ENCODE measurements at places on chromosomes 7 and 10.

- no peak for DNase-seq
Measured at GRCh38 chr10:97573672-97574071, 1.1 kb downstream of the ANKRD2 start.

DNA sequence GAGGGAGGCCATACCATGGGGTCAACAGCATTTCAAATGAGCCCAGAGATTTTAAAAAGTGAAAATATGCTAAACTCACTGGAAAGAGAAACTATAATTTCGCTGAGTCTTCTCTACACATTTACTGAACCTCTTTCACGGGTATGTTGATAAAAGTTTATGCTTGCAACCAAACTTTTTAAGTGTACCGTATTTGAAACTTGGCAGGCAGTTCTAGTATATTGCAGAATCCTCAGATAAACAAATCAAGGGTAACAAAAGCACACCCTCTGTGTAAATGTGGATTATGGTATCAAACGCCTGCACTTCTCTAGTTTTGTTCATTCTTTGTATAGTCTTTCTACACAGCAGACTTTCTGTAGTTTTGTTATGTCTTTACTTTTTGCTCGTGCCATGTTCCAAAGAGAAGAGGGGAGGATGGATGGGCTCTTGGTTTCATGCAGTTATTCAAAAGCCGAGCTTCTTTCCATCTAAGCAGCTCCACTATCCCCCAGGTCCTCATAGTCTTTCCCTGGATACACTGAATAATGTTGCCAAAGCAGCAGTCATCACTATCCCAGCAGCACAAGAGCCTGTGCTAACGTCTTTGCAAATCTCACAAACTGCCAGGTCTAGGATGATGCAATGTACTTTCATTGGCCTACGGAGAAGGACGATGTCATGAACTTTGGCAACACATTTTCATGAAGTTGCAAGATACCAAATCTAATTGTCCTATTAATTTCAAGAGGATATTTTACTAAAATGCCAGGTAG lies 131.2 kb downstream of the MPP7 start:
- no peak for DNase-seq

- DNase-seq = no peak
Measured at GRCh38 chr7:149605696-149606095, 108.1 kb upstream of the ZNF746 start.

DNA sequence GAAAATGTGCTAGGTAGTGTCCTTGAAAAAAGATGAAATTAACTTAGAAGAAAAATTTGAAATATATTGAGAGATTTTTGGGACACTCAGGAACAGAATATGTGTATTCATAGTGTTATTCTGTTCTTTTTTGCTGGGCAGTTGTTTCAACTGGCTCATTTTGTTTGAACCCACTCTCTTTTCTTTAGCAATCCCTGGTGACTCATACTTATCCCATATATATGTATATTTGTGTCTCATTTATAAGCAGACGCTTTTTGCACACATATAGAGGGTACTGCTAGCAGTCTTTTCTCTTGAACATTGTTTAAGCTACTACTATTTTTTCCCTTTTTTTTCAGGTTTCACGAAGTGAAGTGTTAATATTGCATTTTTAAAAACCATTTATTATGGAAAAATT lies 1.9 kb downstream of the EXOC6 start:
- DNase-seq = no peak

DNA sequence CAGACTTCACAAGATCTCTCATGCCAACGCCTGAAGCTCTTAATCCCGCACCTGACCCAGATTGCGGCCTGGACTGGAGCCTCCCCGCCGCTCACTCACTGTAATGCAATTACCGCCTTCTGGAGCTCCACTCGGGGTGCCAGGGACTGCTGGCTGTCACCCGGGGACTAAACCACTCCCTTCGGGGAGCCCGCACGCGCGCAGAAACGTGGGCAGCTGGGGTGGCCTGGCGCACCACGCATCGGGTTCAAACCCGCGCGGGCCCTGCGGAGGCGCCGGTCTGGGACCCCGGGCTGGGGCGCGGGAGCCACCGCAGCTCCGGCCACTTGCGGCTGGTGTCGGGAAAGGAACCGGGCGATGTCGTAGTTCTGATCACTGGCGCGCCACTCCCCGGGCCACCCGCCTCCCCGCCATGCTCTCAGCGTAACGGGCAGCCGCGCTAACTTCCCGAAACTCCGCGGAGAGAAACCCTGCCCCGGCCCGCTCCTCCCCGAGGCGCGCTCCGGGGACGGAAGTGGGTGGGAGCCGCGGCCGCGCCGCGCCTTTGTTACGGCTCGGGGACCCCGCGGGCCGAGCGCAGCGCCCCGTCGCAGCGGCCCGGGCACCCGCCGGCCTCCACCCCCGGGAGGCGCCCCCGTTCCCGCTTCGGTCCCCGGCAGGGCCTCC lies 100.3 kb upstream of the SVIL start:
- peak; percentile 42 for DNase-seq

GRCh38 chr10:129877773-129878371 lies 86.2 kb downstream of the EBF3 start:
- DNase-seq = peak; percentile 14

- DNase-seq = no peak
Measured at GRCh38 chr10:48241332-48241731, 33.2 kb downstream of the FRMPD2 start.

DNA sequence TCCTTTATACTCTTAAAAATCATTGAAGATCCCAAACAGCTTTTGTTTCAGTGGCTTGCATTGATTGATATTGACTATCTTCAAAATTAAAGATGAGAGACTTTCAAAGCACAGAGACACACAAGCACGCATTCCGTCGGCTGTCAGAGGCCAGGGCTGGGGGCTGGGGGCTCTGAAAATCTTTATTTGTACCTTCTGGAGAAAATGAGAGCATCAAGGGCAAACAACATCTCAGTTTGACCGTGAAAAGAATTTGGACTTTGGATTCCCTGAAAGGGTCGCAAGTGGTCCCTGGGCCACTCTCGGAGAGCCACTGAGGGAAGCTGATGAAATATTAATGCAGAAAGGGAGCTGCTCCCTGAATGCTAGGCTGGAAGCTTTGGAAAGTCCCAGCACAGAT lies 96.4 kb downstream of the CHST15 start:
- DNase-seq = no peak

GRCh38 chr7:87948371-87948770 lies 14.3 kb downstream of the ADAM22 start:
- DNase-seq = no peak

DNA sequence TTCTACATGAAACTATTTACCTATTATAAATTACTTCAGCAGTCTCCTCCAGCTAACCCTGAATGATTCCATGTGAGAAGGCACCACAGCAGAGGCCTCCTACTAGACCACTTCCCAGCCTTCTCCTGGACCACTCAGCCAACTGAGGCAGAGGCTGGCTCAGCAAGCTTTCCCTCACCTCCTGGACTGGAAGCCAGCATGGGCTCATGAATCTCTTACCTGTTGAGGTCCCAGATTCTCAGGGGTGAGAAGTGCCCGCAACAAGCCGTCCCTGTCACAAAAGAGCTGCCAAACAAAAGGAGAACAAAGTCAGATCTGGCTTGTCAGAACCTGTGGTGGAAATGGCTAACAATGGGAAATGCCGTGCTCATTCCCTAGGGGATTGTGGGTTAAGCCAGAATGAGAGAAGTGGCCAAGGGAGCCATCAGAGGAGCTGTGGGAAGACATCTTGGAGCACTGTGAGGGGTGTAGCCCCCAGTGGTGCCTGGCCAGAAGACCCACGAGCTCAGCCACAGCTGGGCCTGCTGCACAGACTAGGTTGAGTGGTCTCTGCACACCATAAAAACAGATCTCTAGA lies 36.5 kb downstream of the DPCD start:
- DNase-seq = no peak

DNA sequence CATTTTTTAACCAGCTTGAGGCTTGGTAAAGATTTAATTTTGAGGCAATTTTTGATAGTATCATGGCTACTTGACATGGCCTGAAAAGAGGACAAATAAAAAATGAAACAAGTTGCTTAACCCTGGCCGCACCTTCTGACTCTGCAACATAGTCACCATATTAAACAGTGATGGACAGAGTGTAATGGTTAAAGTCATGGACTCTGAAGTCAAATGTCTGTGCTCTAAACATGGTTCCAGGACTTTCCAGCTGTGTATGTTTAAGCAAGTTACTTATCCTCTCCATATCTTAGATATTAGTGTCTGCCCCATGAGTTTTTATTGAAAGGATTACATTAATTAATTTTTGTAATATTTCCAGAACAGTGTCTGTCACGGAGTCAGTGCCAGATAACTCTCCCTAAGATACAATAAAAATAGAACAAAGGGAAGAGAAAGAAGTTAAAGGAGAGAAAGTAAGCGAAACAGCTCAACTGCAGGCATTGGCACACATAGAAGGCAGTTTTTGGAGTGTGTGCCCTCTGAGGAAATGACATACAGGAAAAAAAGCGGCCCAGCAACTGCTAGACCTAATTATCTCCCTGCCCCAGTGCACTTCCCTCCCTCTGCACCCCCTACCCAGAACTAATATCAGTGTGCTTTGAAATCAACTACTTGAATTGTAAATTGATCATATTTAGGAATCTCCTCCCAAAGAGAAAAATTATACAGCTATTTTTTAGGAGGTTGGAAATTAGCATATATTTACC lies 65.3 kb downstream of the MACC1 start:
- no peak for DNase-seq

- peak; percentile 10 for DNase-seq
Measured at GRCh38 chr7:12431886-12432556, 28.4 kb upstream of the VWDE start.

GRCh38 chr10:95133016-95133752 lies 60.9 kb upstream of the ACSM6 start:
- DNase-seq = peak; percentile 61

DNA sequence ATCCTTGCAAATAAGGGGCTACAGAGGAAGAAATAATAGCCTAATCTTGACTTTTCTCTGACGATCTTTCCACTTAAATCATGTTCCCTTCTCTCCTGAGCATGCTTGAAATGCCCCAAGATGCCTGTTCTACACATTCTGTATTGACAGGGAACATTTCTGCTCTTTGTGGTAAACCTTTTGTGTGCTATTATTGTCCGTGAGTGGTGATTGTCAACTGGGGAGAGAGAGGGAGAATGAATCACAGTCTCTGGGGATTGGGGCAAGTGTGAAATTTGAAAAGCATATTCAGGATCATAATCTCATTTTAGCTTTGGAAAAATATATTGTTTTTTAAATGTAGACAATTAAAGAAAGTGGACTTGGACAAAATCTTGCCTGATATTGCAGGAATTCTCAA lies 20.6 kb downstream of the UBTD1 start:
- no peak for DNase-seq

- DNase-seq = no peak
Measured at GRCh38 chr10:86213148-86213547, 153.4 kb downstream of the GRID1 start.

- no peak for DNase-seq
Measured at GRCh38 chr7:115043605-115044004, 121.7 kb downstream of the MDFIC start.

GRCh38 chr7:8204339-8205030 lies 57.5 kb downstream of the ICA1 start:
- no peak for DNase-seq

DNA sequence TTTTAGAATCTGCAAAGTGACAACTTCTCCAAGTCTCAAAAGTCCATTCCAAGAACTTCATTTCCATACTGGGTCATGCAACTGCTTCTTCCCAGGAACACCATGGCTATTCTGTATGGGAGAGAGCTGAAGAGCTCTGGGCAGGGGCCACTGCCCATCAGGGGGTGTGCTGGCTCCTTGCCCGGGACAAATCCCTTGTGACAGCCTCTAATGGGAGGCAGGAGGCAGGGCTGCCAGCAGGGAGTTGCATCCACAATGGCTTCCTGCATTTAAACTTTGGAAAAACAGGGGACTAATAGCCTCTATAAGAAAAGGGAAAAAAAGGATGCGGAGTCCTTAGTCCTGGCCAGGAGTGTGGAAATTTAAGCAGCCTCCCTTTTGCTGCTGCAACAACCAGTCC lies 18.4 kb upstream of the FRMD4A start:
- DNase-seq = no peak

DNA sequence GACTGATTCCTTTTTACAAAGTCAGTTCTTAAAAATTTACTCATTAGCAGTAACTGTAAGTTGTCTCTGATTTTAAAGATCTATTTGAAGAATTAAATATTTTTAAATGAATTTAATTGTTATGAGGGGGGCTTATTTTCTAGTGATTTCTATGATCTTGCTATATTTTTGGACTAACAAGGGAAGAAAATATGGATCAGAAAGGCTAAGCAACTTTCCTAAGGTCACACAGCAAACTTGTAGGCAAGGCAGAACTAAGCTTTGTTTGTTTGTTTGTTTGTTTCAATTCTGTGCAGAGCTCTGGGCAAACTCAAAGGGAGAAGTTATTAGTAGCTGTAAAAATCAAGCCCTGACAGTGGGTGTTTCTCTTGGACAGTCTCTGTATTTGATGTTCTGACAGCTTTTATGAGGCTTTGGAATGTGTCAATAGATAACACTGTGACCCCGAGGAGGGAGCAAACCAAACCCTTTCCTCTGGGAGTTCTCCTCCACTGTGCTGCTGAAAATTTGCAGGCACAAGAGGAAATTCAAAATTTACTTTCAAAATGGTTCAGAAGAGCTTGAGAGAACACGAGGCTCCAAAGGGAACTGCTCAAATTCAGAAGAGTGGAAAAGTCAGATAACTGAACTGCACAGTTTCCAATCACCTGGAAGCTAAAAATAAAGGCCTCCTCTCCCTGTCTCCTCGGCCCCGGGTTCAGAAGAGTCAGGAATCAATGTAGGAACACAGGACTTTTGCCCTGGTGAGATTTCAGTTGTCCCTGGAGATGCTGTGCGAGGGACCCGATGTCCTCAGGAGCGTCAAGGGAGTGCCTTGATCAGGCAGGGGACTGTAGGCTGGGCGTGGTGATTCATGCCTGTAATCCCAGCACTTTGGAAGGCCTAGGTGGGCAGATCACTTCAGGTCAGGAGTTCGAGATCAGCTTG lies 325.7 kb downstream of the GATA3 start:
- DNase-seq = peak; percentile 61

DNA sequence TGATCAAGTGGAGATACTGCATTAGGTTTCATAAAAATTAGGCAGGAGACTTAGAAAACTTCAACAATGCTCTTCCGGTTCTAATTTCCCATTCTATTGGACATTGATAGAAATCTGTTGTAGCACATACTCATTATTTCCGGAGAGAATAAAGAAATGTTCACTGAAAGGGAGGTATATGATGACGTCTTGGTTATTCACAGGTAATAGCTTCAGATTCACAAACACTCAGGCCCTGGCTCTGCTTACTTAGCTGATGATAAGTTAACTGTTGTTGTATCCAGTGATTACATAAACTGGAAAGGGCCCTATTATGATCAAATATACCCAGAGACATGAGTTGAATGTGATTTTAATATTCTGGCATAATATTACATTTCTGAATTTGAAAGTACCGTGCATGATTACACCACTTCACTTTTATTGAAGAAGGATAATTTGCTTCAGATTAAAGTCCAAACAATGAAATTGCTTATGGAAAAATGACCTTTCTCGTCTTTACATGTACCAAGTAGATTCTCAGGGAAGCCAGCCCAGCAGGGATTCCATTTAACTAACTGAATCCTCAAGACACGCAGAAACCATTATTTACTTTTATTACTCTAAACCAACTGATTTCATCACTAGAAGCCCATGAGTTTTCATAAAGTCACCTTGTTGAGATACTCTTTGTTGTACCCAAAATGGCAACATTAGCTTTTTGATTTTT lies 288.0 kb upstream of the PITRM1 start:
- no peak for DNase-seq

- no peak for DNase-seq
Measured at GRCh38 chr10:35554036-35554435, 51.1 kb upstream of the GJD4 start.

- DNase-seq = no peak
Measured at GRCh38 chr7:73625276-73625675, 954 bp upstream of the MLXIPL start.

GRCh38 chr7:32073533-32073932 lies 3.3 kb upstream of the PDE1C start:
- no peak for DNase-seq

- DNase-seq = no peak
Measured at GRCh38 chr10:32049113-32049512, 7.1 kb downstream of the KIF5B start.

All from LoVo (cell line).